H7 (cell line): ENCODE measurements at places on chromosomes 1 and 21. TPM values are rescaled to one million over a fixed set of nuclear protein-coding genes. Genes with fewer than 3 reads are reported as not detected.
A peak's percentile ranks its signal among the peaks of the same experiment; 100 is the strongest.

DNA sequence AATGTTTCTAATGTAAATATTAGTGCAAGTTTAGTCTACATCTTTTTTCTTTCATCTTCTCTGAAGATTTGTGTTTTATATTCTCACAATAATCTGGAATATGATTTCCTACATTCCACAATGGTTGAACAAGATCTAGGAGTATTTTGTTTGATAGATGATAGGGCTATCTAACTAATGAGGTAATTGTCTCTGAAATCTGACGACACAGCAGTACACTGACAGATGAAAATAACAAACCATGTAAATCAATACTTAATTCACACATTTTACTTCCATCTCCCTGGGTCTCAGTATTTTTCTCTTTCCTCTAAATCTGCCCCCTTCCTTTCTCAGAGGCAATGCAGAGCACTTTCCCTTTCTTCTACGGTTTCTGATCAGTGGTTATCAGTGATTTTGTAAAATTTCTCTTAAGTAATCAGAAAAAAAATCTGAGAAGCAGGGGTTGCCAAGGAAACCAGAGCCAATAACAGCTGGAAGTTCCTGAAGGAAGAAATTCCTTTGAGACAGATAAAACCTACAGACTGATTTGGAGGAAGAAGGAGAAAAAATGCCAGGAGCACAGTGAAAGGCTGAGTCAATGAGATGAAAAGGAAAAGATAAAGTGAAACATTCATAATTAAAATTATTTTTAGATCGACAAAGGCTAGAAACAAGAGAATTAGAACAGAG, 7.3 kb upstream of the ANKRD13C start:
- peak; percentile 29 for DNase-seq

Gene OPRD1
- 0.52 and 0.81 TPM in 2 replicates for total RNA-seq

DNA sequence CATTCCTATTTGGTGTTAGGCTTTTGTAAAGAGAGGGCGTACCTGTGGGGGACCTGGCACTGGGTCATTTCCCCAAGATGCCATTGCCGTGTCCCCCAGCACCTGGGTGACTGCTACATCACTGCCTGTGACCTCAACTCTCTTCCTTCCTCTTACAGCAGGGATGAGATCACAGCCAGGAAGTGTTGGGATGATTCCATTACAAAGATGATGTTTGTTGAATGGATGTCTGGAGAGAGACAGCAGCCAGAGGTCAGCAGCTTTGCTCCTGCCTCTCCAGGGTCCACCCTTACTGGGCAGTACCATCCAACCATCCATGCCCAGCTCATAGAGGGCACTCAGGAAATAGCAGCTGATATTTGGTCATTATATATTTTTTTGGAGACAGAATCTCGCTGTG, 35.1 kb downstream of the TMEM51 start:
- DNase-seq: no peak

GRCh38 chr1:112165375-112165774, 175.9 kb upstream of the KCND3 start:
- no peak for DNase-seq

Gene AMY1B
- not detected in 2 replicates for total RNA-seq

Gene TRIM45
- 8.4 and 12.7 TPM in 2 replicates for total RNA-seq

DNA sequence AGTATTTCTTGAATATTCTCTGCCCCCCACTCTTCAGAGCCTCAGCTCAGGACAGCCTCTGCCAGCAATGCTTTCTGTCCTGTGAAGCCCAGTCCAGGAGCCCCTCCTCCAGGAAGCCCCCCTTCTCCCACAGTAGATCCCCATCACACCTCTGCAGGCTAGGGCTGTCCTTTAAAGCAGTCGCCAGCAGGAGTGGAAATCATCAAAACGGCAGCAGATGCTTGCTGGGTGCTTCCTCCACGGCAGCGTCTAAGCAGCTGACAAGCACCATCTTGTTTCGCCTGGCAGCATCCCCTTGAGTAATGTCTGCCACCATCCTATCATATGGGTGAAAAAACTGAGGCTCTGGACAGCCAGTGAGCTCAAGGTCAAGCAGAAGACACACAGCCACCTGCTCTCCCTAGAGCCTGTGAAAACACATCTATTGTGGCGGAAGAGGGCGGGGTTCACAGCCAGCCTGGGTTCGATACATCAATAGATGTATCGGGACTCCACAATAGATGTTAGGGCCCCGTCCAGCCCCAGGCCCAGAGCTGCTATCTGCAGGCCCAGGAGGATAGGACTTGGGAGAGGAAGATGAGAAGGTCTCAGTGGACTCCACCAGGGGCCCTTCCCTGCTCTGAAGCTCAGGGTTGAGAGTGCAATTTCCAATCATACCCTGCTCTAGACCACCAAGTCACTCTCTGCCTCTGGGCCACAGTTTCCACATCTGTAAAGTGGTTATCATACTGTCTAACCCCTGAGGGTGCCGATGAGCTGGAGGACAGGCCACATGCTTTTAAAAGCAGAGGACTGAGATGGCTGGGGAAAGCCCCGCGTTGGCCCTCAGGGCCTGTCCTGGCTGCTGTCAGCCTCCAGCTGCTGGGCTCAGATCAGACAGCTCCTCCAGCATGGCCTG, 17.5 kb downstream of the RUNX3 start:
- no peak for DNase-seq

Gene FUBP1
- 165 and 230 TPM in 2 replicates for total RNA-seq

DNA sequence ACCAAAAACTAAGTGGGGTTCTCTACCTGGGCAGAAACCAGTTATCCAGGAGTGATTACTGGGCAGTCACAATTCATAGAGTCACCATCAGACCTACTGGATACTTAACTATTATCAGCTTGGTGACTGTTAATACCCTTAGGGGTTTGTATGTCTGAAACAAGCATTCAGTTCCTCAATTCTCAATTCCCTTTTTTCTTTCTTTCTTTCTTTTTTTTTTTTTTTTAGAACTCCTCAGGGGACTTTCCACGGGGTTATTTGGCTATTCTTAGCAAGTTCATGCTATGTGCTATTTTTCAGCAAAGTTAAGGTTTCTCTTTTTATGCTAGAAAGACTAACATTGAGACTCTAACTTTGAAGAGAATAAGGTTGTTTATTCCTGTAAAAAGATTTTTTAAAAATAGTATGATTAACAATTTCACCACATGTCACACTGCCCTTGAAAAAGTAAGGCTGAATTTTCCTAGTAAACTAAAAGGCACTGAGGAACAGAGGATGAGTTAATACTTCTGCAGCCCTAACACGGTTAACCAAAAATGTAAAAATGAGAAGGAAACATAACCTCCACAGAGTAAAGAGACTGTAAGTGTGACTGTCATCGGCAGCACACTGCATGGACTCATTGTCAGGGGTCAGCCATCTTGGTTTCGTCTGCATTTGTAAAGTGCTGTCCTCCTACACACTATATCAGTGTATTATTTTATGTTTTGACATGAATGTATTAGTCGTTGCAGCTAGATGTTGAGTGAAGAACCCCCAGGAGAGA, 310.2 kb downstream of the NTNG1 start:
- DNase-seq: no peak

GRCh38 chr21:19767546-19767945, 1230.7 kb upstream of the NCAM2 start:
- no peak for DNase-seq

DNA sequence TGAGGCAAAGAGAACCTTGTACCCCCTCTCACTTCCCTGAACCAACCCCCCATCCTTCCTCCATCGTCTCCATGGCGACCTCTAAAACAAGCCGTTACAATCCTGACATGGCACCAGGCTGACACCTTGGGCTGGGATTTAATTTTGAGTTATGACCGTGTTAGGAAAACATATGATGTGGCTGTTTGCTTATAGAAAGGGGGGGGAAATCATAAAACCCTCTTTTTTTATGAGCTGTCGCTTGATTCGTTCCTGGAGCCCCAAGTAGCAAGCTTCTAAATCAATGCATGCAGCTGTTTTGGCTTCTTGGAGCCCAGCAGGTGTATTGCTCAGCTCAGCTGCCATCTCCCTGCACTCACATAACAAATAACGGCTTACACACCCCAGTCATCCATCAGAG, 301.2 kb upstream of the SPAG17 start:
- DNase-seq: peak; percentile 1

DNA sequence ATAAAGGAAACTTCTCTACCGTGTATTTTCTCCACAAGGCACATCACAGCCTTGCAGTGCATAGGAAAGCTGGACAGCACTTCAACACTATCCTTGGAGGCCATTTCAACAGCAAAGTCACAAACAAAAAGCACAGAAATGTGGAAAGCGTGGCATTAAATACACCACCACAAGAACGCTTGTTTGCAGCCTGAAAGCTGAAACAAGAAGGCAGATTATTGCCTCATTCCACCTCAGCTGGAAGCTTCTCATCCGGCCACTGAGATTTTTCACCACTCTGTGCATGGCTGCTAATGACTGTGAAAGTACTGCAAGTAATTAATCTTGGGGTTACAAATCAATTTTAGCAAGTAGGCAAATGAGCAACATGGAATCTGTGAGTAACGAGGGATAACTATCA, 50.9 kb upstream of the GALNT2 start:
- DNase-seq: no peak

DNA sequence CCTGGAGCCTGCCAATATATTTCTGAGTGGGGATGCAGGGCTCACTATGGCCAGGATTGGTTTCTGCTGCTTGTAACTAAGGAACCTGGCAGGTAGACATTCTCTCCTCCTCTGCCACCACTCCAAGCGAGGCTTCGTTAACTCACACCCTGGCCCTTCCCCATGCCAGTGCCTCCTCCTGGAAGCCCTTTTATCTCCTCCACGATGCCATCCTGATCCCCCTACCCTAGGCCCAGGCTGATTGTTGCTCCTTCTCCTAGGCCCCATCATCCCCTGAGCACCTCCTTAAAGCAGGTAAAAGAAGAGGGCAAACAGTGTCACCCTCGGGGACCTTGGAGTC, 118.5 kb downstream of the DMRTB1 start:
- DNase-seq: no peak

DNA sequence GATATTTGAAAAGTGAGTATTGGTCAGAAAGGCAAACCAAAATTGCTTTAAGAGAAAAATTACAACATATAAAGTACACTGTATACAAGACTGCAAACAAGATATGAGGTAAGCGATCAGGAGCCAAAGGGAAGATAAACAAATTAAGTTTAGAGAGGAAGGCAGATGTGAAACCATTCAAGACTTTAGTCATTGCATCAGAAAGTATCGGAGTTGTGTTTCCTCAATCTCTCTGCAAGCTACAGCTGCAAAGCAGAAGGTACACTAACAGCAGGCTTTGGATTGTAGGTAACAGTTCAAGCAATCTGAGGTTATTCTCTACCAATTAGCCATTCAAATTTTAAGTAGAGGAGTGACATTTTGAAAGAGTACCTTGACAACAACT, 21.3 kb upstream of the TLCD4 start:
- no peak for DNase-seq

DNA sequence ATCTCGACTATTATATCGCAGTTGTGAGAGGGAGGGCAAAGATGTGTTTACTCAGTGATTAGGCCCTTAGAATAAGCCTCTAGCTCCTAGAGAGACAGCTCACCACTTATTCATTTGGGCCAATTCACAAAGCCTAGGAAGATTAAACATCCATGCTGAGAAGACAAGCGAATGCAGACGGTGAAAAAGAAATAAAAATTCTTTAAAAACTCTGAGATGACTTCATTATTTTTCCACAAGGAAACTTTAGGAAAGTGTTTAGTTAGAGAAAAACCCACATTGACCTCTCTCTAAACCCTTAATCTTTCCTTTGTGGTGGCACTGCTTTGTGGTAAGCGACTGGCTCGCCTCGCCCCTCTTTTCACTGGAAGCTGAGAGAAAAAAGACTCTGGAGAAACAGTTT, 146.8 kb upstream of the DMRTA2 start:
- no peak for DNase-seq

DNA sequence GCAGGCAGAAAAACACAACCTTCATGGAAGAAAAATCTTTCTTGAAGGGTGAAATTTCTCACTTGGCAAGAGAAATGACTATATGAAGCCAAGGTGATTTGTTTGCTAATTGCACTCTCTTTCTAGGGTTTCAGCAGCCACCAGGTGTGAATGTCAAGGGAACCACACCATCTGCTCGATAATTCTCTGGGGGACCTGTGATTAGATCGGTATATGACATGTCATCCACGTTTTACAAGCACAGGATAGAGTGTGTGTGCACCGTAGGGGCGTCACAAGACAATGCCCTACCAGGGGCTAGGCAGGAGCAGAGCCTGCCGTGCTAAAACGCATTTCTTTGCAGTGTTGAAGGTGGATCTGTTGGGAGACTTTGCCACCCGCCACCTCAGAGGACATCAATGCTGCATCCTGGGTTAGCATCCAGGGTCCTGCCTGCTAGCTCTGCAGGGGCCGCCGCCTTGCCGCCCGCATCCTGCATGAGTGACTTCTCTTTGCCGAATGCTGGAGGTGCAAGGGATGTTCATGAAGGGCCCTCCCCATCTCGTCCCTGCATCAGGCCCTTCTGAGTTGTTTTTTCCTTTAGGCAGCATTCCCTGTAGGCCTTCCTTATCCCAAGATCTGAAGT, 37.8 kb upstream of the CCSAP start:
- no peak for DNase-seq

Gene TSPAN2
- total RNA-seq: 5.1 and 5.3 TPM in 2 replicates

Gene NBPF14
- total RNA-seq: 6.2 and 8.3 TPM in 2 replicates

- peak; percentile 28 for DNase-seq
These were observed 87.9 kb upstream of the PAPPA2 start for GRCh38 chr1:176374967-176375569.

Gene PYHIN1
- total RNA-seq: not detected in 2 replicates

- DNase-seq: peak; percentile 96
These were observed 20.8 kb upstream of the C1orf159 start for GRCh38 chr1:1136547-1137230.

GRCh38 chr1:15014516-15014915, 139.0 kb upstream of the TMEM51 start:
- peak; percentile 30 for DNase-seq

GRCh38 chr1:211925016-211925415, 94.5 kb upstream of the LPGAT1 start:
- peak; percentile 67 for DNase-seq

- no peak for DNase-seq
These were observed 10.2 kb downstream of the PLXNA2 start for GRCh38 chr1:208233978-208234377.

GRCh38 chr1:184838504-184838951, 83.9 kb upstream of the EDEM3 start:
- no peak for DNase-seq

GRCh38 chr1:40711465-40712404, 20.2 kb downstream of the NFYC start:
- no peak for DNase-seq
